PC-9 (cell line): ENCODE measurements at places on chromosomes 16 and 17. TPM values are rescaled to one million over a fixed set of nuclear protein-coding genes. Genes with fewer than 3 reads are reported as not detected.

The FMNL1 gene
- 12.9 and 18.7 TPM in 2 replicates for total RNA-seq

The TEKT5 gene
- total RNA-seq = 1.5 TPM in 1 of 2 replicates, not detected in the other

The PRCD gene
- total RNA-seq = 2.6 and 2.7 TPM in 2 replicates

The TBC1D3E gene
- not detected in 2 replicates for total RNA-seq

The FBXO39 gene
- not detected in 2 replicates for total RNA-seq

The SLC52A1 gene
- total RNA-seq = 0.28 and 0.48 TPM in 2 replicates

The GPATCH8 gene
- 31.0 and 39.4 TPM in 2 replicates for total RNA-seq

The SDR42E2 gene
- not detected in 2 replicates for total RNA-seq

The NPIPB6 gene
- 6.9 and 7.0 TPM in 2 replicates for total RNA-seq

The ALOX12 gene
- not detected in 2 replicates for total RNA-seq
